Muscle of arm (tissue), 14 donors: ENCODE measurements at places on chromosomes 1 and 21.
A peak's percentile ranks its signal among the peaks of the same experiment; 100 is the strongest.

DNA sequence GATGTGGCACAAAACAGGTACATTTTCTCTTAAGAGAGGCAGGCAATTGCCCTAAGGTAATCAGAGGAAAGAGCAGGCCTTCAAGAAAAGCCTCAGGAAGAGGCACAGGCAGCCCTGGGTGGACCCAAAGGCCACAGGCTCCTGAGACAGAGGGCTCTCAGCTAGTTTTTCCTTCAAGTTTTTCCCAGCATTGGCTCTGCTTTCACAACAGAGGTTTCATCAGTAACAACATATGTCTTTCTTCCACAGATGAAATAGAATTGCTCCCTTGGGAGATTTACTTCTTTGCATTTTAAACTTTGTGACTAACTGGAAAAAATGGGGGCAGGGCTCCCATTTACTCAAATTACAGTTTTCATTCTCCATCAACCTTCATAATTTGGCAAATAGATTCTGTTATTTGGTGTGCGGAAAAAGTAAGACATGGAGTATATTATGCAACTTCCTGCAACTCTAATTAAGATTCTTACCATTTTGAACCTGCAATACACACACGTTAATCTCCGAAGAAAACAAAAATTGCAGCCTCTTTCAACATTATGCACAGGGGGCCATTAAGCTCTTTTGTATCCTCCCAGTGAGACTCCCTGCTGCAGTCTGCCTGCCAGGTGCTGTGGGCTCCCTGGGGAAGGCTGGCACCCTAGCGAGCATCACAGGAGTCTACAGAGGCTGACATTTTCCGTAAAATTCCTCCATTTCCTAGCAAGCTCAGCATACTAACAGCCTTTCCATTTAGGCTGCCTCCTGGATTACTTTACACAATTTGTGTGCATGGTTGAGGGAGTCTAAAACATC lies 282.3 kb downstream of the USH2A start:
- peak; percentile 30 for DNase-seq

DNA sequence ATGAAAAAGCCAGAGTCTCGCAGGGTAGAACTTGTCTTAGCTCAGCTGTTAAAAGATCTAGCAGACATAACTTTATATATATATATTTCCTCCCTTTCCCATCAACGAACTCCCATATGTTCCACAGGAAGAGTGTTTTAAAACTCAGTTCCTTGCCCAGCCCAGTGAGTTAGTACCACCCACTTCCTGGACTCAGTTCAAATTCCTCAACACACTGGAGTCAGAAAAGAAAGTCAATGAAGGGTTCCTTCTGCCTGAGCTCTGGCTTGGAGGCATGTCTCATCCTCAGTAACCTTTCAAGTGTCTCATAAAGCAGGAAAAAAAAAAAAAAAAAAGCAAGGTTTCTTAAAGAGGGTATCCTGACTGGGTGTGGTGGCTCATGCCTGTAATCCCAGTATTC lies 15.6 kb downstream of the TPM3 start:
- DNase-seq: peak; percentile 50

DNA sequence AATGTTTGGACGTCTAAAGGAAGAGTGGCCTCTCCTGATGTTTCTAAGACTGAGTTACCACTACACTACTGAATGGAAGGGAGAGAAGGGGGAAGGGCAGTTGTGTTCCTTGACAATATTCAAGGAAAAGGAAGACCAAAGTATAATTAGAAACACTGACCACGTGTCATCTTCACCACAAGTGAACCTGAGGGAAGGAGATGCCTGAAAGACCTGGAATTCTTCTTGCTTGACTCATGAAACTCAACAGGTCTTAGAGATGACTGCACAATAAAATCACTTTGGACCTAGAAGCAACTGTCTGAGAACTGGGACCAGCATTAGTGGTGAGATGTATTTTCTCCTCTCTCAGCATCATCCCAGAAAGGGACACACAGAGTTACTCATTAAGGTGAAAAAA lies 56.7 kb downstream of the PTPN14 start:
- DNase-seq: no peak

GRCh38 chr1:93847811-93848288 lies 31.2 kb downstream of the DNTTIP2 start:
- DNase-seq: peak; percentile 75

- no peak for DNase-seq
Observed at GRCh38 chr21:33278721-33279120, 12.6 kb downstream of the IL10RB start.

GRCh38 chr1:2921970-2922686 lies 99.1 kb upstream of the ACTRT2 start:
- DNase-seq: no peak

DNA sequence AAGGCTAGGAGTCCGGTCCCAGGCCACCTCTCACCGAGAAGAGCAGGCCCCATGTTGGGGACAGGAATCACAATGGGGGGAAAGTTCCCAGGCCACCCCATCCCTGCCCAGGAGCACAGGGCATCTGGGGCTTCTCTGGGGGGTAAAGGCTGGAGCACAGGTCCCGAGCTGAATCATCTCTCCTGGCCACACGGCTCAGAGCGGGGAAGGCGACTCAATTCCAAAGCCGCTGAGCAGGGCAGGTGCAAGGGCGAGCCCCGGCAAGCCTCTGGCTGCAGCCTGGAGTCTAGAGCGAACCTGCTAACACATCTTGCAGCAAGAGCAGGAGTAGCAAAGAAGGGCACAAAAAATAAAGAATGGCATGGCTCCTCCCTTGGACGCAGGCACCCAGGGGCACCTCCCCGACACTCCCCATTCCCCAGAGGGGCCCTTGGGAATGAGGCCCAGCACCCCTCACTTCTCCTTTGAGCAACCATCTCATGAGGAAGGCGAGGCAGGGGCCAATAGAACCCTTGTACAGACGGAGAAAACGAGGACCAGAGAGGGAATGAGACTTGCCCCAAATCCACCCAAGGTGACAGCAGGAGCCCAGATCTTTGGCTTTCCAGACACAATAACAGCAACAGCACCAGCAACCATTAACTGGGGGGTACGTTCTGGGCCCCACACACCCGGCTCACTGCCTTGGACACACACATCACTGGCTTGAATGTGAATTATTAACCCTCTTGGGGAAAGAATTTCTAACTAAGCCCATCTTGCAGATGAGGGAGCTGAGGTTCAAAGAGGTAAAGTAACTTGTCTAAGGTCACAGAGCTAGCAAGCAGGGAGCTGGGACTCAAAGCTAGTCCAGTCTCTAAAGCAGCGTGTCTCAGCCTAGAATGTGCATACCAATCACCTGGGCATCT lies 20.7 kb upstream of the ALDH4A1 start:
- DNase-seq: no peak

DNA sequence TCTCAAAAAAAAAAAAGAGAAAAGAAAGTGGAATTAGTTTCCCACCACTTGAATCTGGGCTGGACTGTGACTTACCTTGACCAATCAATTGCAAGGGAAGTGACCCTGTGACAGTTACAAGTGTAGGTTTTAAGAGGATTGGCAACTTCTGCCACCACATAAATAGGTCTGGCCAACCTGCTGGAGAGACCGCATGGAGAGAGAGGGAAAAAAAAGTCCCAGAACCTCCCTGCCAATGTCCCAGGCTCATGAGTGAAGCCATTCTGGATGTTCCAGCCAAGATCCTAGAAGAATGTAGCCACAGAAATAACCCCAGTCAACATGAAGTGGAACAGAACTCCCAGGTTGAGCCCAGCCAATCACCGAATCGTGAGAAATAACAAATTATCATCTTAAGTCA lies 11.8 kb upstream of the ZMYM6 start:
- DNase-seq: no peak

GRCh38 chr1:222229672-222230312 lies 318.1 kb downstream of the HHIPL2 start:
- DNase-seq: no peak

- DNase-seq: no peak
Observed at GRCh38 chr1:204390751-204391466, 20.7 kb downstream of the PPP1R15B start.

DNA sequence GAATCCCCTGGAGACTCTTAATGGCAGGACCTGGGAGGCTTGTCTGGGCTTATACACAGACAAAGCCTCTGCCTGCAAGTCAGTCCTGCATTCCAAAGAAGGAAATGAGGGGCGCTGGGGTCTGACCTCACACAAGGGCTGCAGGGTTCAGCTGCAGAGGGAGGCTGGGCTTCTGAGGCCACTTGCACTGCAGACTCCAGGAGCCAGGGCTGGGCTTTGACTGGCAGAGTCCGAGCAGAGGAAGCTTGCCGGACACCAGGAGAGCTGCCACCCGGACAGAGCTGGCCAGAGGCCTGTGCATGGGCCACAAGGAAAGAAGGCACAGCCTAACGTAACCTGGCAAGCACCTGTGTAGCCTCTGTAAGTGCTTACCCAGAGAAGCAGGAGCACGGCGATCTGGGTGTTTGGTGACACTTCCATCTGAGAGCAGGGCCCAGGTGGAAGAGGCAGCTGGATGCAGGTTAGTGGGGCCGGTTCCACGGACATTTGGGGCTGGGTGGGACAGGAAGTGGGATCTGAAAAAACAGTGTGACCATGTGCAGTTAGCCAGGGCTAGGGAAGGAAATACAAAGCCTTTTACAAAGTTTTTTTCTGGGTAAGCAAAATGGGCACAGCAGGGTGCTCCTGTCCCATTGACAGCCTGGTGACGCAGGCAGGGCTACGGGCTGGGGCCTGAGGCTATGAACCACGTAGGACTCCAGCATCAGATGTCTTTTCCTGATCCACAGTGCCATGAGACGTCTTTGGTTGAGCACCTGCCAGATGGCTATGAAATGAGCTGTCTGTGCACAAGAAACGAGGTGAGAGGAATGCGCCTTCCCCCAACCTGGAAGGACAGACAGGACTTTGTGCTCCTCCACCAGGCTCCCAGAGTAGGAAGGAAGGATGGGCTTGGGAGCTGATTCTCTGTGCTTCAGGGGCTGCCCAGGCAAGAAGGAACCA lies 37.3 kb upstream of the LBR start:
- no peak for DNase-seq

DNA sequence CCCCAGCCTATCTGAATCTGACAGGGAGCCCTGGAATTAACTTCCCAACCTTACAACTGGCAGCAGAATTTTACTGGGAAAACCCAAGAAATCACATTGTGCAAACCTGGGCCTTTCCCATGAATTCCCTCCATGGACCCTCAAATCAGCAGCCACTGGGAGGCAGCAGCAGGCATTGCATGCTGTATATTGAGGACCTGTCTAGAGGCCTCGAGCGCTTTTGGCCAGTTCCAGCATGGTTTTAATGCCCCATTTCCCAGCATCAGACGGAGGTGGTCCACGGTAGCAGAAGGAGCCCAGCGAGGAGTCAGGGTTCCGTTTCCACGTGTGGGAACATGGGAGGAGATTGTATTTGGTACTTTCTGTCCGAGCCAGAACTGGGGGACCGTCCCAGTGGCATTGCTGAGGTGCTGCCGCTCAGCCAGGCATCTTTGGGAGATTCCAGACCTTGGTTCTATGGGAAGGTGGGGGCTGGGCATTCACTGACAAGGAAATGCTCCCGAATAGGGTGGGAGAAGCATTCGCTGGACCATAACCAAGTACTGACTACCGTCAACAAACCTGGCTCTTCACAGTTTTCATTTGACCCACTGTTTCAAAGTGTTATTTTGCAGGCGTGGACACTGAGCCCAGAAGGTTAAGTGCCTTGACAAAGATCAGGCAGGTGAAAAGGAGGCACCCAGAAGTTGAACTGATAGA lies 15.9 kb downstream of the BMP8A start:
- no peak for DNase-seq

- DNase-seq: no peak
Observed at GRCh38 chr1:228085287-228085951, 2.9 kb downstream of the ARF1 start.

DNA sequence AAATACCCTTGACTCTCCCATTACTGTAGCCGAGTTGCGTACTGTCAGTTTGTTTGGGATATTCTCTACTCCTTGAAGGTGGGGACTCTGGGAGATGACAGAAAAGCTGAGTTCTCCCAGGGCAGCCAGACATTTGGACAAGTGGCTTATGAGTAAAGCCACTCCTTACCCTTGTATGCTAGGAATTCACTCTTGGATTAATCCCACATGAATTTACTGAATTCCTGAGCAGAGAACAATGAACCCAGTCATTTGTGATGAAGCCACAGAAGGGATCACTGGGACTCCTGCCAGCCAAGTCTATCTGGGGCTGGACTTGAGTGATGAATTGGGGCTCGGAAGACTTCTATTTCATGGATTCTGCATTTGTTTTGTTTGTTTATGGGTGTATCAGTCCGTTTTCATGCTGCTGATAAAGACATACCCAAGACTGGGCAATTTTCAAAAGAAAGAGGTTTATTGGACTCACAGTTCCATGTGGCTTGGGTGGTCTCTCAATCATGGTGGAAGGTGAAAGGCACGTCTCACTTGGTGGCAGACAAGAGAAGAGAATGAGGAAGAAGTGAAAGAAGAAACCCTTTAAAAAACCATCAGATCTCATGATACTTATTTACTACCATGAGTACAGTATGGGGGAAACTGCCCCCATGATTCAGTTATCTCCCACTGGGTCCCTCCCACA lies 25.1 kb downstream of the C1orf116 start:
- no peak for DNase-seq

- no peak for DNase-seq
Observed at GRCh38 chr1:32818804-32819541, 1.5 kb downstream of the S100PBP start.

DNA sequence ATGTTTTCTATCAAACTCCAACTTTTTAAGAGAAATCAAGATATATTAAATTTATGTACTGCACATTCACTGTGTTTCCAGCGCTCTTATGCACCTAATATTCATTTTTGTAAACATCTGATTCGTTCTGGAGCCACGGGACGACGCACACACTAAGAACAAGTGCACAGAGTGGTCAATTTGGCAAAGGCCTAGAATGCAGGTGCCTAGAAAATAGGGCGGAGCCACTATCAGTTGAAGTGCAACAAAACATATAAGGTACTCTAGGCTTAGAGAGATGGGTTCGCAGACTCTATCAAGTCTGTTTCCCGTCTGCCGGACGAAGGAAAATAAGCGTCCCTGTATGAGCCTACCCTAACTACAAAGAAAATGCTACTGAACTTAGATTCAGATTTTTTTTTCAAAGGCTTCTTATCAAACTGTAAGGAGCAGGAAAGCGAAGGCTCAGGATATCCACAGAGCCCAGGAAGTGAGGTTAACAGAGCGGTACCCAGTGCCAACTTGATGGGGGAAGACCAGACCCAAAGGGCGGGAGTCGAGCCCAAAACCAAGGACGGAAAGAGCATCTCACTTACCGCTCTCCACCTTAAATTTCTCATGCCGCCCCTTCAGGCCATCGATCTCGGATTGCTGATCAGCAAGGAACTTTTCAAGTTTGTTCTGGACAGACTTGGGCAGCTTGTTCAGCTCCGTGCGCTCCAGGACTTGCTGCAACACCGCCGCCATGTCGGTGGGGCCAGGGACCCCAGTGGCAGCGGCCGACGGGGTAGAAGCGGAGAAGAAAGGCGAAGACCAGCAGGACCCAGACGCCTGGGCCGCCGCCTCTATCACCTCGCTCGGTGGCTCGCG lies 526 bp downstream of the TPR start:
- DNase-seq: peak; percentile 58

DNA sequence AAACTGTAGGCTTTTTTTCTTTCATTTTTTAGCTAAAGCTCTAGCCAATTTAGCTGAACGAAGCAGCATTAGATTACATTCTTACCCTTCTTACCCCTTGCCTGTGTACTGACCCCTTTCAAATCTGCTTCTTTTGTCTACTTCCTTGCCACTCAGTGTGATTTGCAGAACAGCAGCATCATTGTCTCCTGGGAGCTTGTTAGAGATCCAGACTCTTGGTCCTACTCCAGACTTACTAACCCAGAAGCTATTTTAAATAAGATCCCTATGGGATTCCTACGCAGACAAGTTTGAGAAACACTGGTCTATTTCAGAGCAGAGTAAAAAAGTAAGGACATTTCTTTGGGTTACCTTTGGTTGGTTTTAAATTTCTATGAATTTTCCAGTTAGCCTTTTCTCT lies 13.8 kb downstream of the LRRC39 start:
- peak; percentile 25 for DNase-seq
